CD4-positive, CD25-positive, alpha-beta regulatory T cell (primary cell): ENCODE measurements at places on chromosomes 3 and 15. TPM values are rescaled to one million over a fixed set of nuclear protein-coding genes. Genes with fewer than 3 reads are reported as not detected.

DNA sequence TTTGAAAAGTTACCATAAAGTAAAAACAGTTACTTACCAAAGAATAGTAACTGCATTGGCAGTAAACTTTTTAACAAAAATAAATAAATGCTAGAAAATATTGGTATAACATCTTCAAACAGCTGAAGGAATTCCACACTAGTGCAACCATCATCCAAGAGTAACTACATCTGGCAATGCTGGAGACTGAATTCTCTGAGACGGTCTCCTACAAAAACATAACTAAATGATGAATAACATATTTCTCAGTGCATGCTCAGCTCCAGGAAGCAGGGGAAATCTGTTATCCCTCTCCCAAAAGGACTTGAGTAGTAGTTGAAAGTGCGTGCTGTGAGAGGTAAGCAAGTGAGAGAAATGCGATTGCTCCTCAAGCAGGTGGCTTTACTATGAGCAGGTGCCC is 526.8 kb upstream of the CCDC54 start:
- no peak for DNase-seq

The CHRNA5 gene
- 0.94 TPM for total RNA-seq

GRCh38 chr3:25725810-25726209 is 57.4 kb downstream of the NGLY1 start:
- DNase-seq = no peak

GRCh38 chr3:103672346-103672745 is 1237.5 kb downstream of the ZPLD1 start:
- DNase-seq = no peak

GRCh38 chr3:123467046-123467445 is 18.2 kb upstream of the ADCY5 start:
- DNase-seq = no peak

The RTP1 gene
- not detected for total RNA-seq

The PDZRN3 gene
- total RNA-seq = not detected

GRCh38 chr3:64815195-64815631 is 127.4 kb upstream of the ADAMTS9 start:
- DNase-seq = no peak

GRCh38 chr15:99197856-99198255 is 51.5 kb downstream of the TTC23 start:
- no peak for DNase-seq

The SEMA5B gene
- total RNA-seq = not detected

The KLHL6 gene
- 48.2 TPM for total RNA-seq

GRCh38 chr3:128068156-128068620 is 16.0 kb downstream of the SEC61A1 start:
- peak; percentile 49 for DNase-seq

- no peak for DNase-seq
Observed at GRCh38 chr3:158434412-158435038, 136.5 kb upstream of the MLF1 start.

GRCh38 chr3:102668247-102668646 is 233.4 kb downstream of the ZPLD1 start:
- no peak for DNase-seq

- no peak for DNase-seq
Observed at GRCh38 chr3:132196113-132196512, 121.1 kb upstream of the ACP3 start.

GRCh38 chr3:121992601-121993560 is 29.2 kb downstream of the ILDR1 start:
- no peak for DNase-seq

The KCNAB1 gene
- total RNA-seq = 0.17 TPM

DNA sequence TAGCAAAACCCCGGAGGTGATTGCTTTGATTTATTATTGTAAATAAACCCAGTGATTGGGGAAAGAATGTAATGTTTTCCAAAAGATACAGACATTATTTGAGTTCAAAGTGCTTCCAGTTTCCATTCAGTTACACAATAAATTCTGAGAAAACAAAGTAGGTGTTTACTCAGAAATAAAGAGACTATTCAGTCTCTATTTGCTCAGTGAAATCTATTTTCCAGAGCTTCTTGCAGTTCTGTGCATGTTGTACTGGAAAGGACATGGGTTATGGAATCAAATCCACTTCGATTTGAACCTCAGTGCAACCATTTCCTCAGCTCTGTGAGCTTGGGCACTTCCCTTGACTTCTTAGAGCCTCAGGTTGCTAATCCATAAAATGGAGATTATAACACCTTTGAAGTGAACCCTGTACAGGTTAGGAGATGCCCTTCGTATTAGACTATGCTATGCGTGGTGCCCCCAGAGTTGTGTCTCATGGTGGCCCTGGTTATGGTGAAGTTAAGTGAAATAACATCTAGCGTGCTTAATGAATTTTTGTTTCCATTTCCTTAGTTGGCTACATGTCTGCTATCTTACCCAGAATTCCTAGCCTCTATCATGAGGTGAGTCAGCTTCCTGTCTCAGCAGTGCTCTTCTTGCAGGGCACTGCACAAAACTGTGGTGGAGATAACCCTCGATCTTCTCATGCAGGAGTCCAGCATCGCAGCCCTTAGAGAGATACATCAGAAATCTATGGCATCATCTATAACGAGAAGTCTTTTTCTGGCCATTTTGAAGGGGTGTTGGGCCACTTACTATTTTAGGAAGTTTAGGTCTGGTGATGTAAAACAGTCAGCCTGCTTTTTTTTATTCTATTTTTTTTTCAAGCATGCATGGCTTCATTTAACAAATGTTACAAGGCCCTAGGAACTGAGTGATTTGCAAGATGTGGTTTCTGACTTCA is 97.7 kb downstream of the RPL39L start:
- peak; percentile 90 for DNase-seq

DNA sequence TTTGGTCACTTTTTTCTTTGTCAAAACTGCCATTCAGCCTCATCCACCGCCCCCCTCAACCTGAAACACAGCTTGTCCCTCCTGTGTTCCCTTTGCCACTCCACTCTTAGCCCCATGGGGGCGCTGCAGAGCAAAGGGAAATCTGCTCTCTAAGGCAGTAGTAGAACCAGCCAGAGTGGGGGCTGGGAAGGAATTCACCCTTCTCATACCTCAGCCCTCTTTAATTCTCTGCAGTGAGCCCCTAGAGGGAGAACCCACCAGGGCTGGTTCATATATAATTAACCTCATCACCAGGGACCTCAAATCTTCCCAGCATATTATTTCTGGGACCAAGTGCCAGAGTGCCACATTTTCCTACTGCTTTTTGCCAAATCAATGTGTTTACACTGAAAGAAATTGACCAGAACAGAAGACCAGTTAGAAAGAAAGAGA is 2.8 kb upstream of the BCL6 start:
- DNase-seq = peak; percentile 80

GRCh38 chr15:38080651-38081275 is 146.3 kb downstream of the TMCO5A start:
- no peak for DNase-seq

The COL6A5 gene
- total RNA-seq = not detected

GRCh38 chr3:23198801-23199200 is 4.3 kb upstream of the UBE2E2 start:
- DNase-seq = no peak

GRCh38 chr15:78425643-78426042 is 12.4 kb upstream of the IREB2 start:
- DNase-seq = no peak

- no peak for DNase-seq
Observed at GRCh38 chr3:123075359-123075758, 8.5 kb downstream of the PDIA5 start.

DNA sequence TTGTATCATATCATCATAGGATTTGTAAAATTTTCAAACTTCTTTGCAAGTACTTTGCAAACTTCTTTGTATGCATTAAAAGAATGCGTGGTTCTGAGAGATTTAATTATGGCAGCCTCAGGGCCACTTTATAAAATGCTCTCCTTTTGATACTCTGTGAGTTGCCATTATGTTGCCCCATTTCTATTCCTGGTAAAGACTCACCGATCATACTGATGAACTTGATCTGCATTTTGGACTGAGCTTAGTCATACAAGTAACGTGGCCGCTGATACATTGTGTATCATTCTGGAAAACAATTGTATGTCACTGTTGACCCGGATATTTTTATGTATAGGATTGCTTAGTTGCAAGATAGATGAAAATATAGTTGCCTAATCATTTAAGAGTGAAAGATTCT is 38.8 kb downstream of the AKAP13 start:
- no peak for DNase-seq

DNA sequence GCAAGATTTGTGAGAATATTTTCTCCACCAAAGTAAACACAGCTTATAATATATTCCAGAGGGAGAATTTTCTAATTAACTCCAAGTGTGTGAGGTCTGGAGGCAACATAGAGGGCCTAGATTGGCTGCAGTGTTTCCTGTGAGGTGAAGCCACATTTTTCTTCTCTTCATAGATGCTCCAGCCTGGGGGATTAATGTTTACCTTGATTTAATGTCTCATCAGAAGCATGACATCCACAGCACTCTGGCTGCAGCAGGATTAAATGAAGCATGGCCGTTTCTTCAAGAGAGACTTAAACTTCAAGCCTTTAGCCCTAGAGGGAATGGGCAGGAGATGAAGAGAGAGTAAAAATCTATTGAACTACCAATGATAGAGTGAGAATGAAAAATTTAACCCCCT is 137.9 kb upstream of the ZBTB20 start:
- DNase-seq = no peak

- DNase-seq = no peak
Observed at GRCh38 chr3:53865732-53866499, 16.0 kb downstream of the ACTR8 start.

DNA sequence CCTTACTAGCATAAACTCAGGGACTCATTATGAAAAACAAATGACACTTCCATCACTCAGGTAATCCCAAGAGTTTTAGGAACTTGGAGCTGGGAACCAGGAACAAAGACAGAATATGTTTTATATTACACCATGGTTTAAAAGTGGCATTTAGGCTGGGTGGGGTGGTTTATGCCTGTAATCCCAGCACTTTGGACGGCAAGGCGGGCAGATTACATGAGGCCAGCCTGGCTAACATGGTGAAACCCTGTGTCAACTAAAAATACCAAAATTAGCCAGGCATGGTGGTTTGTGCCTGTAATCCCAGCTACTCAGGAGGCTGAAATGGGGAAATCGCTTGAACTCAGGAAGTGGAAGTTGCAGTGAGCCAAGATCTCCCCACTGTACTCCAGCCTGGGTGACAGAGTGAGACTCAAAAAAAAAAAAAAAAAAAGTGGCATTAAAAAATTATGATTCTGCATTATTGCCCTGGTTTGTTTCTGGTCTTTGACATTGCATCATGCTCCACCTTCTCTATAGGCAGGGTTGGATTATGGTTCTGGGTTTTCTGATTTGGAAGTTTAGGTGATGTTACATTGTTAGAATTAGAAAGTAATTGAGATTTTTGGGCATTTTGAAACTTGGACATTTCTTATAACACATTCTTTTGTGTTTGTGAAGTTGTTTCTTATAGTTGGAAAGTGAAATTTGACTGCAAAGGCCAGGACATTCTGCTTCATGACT is 19.0 kb downstream of the SQOR start:
- no peak for DNase-seq

The IL20RB gene
- 2.8 TPM for total RNA-seq

DNA sequence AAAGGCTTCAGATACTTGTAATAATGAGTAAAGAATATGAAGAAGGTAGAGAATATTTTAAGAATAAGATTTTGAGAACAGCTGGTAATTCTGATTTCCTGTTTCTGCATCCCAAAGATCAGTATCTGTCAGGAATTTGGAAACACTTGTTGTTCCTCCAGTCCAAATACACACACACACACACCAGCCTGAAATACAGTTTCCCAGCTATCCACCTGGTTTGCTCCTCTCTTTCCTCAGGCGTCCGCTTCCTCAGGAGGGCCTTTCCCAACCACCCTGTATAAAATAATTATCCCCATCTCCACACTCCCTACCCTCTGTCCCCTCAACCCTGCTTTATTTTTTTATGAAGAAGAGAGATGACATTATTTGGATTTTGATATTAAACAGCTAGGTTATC is 2.0 kb upstream of the FSIP1 start:
- no peak for DNase-seq

The CCR3 gene
- 6.0 TPM for total RNA-seq

DNA sequence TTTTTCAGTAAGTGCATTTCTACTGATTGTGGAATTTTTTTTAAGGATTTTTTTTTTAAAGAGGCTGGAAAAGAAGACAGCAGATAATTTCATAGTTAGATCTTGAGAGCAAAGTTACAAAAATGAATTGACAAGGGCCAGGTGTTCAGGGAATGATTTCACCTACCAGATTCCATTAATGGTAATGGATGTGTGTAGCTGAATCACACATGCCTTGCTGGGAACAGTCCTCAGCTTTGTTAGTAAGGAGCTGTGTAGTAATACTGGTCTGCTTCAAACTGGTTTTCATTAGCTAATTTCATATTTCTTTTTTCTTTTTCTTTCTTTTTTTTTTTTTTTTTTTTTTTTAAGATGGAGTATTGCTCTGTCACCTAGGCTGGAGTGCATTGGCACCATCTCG is 16.0 kb downstream of the NR1D2 start:
- DNase-seq = no peak

- DNase-seq = no peak
Observed at GRCh38 chr3:74001436-74001835, 376.7 kb upstream of the PDZRN3 start.

The CXCR6 gene
- 23.7 TPM for total RNA-seq

GRCh38 chr3:123297627-123297899 is 95.8 kb downstream of the SEC22A start:
- no peak for DNase-seq

The ATP10A gene
- 16.1 TPM for total RNA-seq

The GUCA1C gene
- total RNA-seq = not detected

DNA sequence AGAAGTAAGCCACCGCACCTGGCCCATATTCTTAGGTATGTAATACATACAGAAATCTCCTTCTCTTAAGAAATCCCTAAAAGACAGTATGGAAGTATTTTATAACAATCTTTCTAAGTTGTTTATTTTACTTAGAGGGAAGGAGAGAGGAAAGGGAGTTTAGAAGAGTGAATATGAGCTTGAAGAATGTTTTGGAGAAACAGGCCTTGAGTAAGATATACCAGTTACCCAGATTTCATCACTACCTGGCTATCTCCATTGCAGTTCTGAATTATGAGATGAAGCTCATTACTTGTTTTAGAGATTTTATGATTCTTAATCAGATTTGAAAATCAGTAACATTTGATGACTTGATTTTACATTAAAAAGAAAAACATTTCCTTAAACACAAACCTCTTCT is 71.9 kb downstream of the DCUN1D1 start:
- no peak for DNase-seq

The RPSA gene
- 1,171 TPM for total RNA-seq

DNA sequence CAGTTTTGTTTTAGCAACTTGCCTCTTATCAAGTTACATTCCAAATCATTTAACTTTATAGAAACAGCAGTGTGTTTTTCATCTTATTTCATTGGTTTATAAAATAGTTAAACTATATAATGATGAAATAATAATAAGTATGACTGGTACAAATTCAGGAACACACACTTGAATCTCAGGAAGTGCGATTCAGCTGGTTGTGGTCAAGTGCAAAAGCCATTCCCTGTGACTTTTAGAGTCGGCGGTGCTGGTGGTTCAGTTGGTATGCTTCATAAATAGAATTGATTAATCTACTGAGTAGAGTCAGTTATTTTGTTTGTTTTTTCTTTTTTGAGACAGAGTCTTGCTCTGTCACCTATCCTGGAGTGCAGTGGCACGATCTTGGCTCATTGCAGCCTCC is 22.7 kb downstream of the SACM1L start:
- no peak for DNase-seq

The ERC2 gene
- not detected for total RNA-seq

GRCh38 chr3:156787926-156788663 is 38.1 kb upstream of the LEKR1 start:
- DNase-seq = no peak

- DNase-seq = peak; percentile 97
Observed at GRCh38 chr3:49093853-49094767, at the start of gene QRICH1. Gene QRICH1, minus strand, starts transcription at chr3:49094071. Its CDS starts 17,054 bp downstream, at chr3:49077017.
